ENCODE measurements at places on chromosomes 4 and X. TPM values are rescaled to one million over a fixed set of nuclear protein-coding genes. Genes with fewer than 3 reads are reported as not detected.

GATA1 gene
- polyA plus RNA-seq: not detected

CTAG1A gene
- polyA plus RNA-seq: not detected

GPR34 gene
- 20.3 TPM for polyA plus RNA-seq

GRCh38 chr4:6076391-6076790 lies 58.2 kb upstream of the C4orf50 start:
- no peak for DNase-seq

DNA sequence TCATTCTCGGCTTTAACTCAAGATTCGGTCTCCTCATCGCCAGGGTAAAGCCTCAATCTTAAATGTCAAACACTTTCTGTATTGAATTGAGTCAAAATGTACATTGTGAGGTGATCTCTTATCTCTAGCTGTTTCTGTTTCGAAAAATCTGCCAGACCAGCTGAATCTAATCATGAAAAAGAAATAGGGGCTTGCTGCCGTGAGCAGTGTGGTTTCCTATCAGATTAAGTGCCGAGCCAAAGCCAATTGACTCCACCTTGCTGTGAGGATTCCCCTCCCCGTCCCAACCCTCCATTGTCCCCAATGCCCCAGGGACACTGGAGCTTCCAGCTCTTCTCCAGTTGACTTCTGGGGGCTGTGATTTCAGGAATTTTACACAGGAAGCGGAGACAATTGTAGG lies 12.5 kb upstream of the CRLF2 start:
- no peak for DNase-seq

All from CD14-positive monocyte (primary cell).